Occipital lobe (tissue), 3 donors: ENCODE measurements at places on chromosomes 1 and 21. TPM values are rescaled to one million over a fixed set of nuclear protein-coding genes. Genes with fewer than 3 reads are reported as not detected.

The KRTAP10-12 gene
- total RNA-seq = not detected

The GPR25 gene
- total RNA-seq = not detected

The TFF2 gene
- not detected for total RNA-seq

The FALEC gene
- total RNA-seq = 1.1 TPM

The IFFO2 gene
- total RNA-seq = 5.8 TPM

The ODF2L gene
- total RNA-seq = 100 TPM

The MIXL1 gene
- total RNA-seq = not detected

The KRTAP10-3 gene
- total RNA-seq = not detected
